ENCODE measurements at places on chromosomes 1 and 21.

DNA sequence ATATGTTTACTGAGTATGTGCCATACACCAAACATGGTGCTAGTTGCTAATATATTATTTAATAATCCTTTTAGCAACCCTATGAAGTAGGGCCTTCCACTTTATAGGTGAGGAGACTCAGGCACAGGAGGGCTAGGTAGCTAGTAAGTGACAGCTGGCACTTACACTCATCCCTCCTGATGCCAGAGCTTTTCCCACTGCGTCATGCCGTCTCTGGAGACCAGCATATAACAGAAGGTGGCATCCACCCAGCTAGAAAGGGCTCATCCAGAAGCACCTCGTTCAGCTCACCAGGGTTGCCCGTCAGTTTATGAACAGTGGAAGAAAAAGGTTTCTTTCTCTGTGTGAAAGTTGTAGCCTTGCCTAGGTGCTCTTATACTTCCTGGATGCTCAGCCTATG is 108.9 kb downstream of the NOS1AP start:
- DNase-seq = no peak

GRCh38 chr1:93716941-93717368 is 35.3 kb upstream of the BCAR3 start:
- DNase-seq = no peak

DNA sequence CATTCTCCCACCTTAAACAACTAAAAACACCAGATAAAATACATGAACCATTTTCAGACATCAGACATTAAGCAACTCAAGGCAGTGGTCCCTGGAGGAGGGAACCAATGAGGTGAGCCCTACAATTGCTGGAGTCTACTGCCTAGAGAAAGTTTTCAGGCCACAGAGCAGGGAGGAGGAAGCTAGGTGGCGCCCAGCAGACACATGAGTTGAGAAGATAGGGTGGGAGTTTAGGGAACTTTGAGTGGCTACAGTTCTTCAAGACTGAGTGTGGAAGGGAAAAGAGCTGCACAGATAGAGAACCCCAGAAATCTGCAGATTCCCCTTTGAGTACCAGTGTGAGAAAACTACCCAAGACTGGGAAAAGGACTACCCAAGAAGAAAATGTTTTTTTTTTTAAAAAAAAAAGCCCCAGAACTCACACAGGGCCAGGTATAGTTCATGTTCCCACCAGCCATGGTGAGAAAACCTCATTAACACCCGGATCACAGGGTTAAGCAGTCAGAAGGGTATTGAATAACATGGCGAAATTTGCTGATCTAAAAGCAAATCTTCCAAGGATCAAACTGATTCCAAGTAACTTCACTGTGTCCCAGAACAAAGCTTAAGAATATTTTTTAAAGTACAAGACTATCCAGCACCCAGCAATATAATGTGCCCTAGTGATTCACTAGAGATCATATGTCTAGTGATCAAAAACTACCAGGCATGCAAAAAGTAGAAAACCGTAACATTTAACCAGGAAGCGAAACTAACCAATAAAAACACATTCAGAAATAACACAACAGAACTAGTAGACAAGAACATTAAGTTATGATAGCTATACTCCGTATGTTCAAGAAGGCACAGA is 12.0 kb downstream of the ALDH9A1 start:
- DNase-seq = no peak

DNA sequence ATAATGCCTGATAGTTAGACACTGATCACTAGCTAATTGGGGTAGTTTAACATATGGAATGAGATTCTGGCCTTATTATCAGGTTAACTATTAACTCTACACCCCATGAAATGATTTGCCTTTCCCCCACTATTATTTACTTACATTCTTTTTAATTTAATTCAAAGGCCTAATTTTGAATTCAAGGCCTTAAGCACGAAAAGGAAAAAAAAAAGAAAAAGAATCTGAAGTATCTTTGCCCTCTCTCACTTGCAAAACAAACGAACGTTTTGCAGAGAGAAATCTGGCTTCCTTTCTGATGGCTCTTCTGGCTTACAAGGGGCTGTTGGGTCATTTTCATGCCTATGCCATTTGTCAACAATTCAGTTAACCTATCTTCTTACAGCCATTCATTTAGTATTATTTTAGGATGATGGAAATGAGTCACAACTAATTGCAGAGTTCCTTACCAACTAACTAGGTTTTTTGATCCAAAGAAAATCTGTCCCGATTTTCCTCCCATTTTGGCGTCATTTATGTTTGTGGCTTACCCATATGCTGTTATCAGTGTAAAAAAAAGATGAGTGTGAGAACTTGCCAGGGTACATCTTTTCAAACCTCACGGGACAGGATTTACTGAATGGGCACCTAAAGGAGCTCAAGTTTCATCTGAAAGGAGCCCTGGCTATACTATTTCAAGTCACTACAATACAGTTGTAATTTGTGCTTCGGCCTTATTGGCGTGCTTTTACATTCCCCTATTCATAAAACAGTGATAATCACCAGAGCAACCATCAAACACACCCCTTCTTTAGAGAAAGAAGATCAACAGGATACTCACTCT is 1.9 kb upstream of the ERRFI1 start:
- no peak for DNase-seq

GRCh38 chr21:45151445-45152160 is 77.2 kb downstream of the ADARB1 start:
- no peak for DNase-seq

- DNase-seq = no peak
Measured at GRCh38 chr1:111690306-111690617, 48.9 kb downstream of the INKA2 start.

- no peak for DNase-seq
Measured at GRCh38 chr1:105419030-105419429, 1637.4 kb upstream of the PRMT6 start.

GRCh38 chr1:26070296-26070962 is 3.0 kb upstream of the TRIM63 start:
- DNase-seq = no peak

DNA sequence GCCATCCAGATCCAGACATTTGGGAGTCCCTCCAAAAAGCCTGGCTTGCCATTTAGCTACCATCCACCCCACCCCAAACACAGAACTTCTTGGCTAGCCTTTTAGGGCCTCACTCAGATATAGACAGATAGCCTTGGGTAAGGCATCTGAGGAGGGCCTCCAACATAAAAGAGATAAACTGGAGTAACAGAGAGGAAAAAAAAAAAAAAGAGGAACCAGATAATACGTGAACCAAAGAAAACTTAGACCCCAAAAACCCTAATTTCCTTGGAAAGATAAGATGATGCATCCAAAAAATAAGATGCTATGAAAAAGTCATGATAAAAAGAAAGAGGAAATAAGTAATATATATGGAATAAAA is 19.8 kb upstream of the LSS start:
- DNase-seq = no peak

DNA sequence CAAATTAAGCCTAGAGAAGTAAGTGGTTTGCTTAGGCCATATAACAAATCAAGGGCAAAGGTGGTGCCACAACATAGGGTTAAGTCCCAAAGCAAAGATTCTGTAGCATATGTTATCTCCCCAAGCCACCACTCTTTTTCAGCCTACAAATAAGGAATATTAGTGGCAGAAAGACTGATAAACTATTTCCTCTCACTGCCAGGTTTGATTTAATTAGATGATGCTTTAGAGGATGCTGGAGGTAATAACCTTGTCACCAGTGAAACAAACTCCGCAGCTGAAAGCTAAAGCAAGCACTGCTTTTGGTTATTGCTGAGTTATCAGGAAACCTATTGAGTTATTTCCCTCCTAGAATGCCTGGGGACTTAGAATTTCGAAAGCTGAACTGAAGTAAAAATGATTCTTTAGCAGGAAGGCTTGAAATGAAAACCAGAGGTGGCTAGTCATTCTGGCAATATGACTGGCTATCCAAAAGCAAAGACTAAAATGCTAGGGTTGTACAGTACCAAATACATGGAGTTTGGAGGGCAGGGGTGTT is 145.2 kb downstream of the SYT2 start:
- DNase-seq = no peak

DNA sequence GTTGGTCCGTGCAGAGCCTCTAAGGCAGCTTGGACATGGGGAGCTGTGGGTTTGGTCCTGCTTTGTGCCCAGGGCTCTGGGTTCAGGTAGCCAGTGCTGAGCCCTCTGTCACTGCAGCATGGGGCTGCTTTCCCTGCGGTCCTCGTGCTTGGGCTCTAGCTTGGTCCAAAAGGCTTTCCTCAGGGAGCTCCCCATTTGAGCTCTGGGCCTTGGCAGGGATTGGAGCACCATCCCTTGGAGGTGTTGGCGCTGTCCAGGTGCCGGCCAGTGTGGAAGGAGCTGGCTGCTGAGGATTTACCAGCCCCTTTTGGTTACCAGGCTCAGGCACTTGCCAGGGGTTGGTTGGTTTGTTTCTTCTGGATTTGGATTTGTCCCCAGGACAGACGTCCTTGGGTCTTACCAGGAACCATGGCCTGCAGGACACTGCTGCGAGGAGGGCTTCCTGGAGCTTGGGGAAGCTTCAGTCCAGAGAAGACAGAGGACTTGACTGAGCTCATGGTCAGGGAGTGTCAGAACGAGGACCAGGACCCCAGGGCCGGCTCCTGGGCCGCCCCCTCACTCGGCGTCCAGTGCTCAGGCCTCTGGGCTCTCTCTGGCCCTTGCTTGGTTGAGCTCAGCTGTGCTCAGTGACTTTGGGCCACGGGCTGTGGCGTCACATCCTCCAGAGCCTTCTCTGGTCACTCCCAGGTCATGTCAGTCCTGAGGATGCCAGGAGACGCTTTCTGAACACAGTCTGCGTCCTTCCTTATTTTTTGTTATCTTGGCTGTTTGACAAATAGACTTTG is 224.7 kb downstream of the CAMTA1 start:
- no peak for DNase-seq

DNA sequence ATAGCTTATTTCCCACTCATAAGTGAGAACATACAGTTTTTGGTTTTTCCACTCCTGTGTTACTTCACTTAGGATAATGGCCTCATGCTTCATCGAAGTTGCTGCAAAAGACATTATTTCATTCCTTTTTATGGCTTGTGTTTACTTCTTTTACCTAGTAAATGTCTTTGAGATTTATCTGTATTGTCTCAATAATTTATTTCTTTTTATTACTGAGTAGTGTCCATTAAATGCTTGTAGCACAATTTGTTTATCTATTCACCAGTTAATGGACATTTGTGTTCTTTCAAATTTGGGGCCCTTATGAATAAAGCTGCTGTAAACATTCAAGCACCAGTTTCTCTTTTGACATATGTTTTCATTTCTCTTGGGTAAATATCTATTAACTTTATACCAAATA is 86.0 kb downstream of the UCHL5 start:
- no peak for DNase-seq

GRCh38 chr1:11550664-11551283 is 71.8 kb downstream of the DISP3 start:
- no peak for DNase-seq

GRCh38 chr1:187245201-187245600 is 416.5 kb downstream of the PLA2G4A start:
- DNase-seq = no peak

DNA sequence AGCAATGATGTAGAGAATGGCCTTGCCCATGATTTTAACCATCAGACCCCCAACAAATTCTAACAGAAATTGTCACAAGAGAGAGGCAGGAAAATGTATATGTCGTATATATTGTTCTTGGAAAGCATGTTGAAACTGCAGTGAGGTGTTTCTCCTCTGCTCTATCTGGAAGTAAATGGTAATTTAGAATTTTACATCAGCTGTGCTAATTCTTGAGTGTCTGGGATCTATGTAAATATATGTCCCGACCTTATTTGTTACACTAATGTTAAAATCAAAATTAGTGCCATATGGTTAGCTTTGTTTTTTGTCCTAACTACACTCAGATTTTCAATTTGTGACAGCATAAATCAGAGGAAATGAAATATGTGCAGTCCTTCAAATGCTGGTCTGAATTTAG is 20.5 kb downstream of the ZBTB21 start:
- no peak for DNase-seq

- DNase-seq = no peak
Measured at GRCh38 chr1:15851210-15852035, 3.9 kb downstream of the SPEN start.

- DNase-seq = no peak
Measured at GRCh38 chr1:200918006-200918405, 23.3 kb downstream of the INAVA start.

GRCh38 chr1:154714638-154715037 is 106.7 kb upstream of the ADAR start:
- no peak for DNase-seq

- DNase-seq = no peak
Measured at GRCh38 chr1:93880731-93881130, 1.7 kb upstream of the DNTTIP2 start.

- no peak for DNase-seq
Measured at GRCh38 chr1:227378871-227379554, 60.7 kb upstream of the CDC42BPA start.

- no peak for DNase-seq
Measured at GRCh38 chr1:31650161-31651088, 5.7 kb upstream of the PEF1 start.

GRCh38 chr21:41823906-41824305 is 55.2 kb downstream of the PRDM15 start:
- DNase-seq = no peak

- DNase-seq = peak; percentile 54
Measured at GRCh38 chr1:147640553-147641165, 29.7 kb downstream of the ACP6 start.

DNA sequence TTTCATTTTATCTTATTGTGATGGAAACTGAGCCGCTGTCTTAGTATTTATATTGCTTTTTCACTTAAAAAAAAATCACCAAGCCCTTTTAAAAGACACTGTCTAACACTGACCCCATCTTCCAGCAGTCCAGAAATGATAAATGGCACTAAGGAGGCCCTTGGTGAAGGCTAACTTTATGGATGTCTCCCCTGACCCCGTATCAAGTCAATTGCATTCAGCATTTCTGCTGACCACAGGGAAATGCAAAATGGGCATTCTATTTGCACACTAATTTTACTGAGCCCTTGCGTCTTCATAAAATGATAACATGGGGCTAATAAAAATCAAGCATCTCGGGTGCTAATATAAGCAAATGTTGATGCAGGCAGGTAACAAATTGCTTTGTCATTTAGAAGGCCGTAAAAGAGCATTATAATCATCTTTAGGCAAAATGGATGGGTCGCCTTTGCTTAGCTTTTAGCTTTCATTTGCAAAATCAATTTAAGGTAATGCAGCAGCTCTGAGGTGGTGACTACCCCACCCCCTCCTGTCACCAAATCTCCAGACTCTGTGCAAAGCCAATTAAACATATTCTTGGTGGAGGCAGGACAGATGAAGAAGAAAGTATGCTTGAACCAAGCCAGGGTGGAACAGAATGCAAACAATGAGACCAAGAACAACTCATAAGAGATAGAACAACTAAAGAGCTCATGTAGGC is 110.8 kb downstream of the BEND5 start:
- no peak for DNase-seq

DNA sequence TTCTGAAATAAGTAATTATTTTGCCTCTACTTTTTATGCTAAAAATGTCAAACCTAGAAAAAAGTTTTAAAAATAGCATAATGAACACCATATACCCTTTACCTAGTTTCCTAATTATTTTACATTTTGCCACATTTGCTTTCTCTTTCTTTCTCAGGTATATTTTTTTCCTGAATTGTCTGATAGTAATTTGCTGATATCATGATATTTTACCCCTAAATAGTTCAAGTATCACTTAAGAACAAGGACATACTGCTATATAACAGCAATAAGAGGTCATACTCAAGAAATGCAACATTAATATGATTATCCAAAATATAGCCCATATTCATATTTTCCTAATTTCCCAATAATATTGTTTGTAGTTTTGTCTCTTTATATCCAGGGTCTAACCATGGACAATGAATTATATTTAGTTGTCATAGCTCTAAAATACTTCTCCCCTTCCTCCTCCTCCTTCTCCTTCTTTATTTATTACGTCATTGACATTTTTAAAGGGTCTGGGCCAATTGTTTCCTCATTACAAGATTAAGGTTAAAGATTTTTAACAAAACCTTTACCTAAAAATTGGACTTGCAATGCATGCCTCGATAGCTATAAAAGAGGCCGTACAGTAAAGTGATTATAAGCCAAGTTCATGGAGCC is 20.3 kb upstream of the SMYD2 start:
- no peak for DNase-seq

All from activated effector memory CD4-positive, alpha-beta T cell treated with Interleukin-2 at 50 U/mL for 16 hours (primary cell).